ENCODE measurements at places on chromosomes 16 and 17.

DNA sequence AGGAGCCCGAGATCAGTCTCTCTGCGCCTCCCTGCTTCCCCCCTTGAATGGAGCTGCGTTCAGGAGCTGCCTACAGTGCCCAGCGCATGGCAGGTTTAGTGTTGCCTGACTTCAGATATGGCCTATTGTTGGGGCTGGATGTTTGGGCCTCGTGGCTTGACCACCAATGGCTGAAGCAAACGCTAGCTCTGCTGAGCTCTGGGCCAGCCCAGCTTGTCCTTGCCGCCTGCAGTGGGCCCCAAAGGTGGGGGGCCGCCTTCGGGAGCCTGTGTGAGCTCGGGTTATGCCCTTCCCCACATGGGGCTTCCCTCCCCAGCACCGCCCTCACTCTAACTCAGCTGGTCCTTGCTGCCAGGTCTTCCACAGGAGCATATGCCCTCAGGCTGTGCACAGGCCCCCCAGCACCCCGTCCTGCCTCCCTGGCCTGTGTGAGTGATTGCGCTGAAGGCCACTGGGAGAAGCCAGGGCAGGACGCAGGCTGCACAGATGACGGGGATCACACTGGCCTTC is 2.0 kb upstream of the METTL26 start:
- no peak for DNase-seq

DNA sequence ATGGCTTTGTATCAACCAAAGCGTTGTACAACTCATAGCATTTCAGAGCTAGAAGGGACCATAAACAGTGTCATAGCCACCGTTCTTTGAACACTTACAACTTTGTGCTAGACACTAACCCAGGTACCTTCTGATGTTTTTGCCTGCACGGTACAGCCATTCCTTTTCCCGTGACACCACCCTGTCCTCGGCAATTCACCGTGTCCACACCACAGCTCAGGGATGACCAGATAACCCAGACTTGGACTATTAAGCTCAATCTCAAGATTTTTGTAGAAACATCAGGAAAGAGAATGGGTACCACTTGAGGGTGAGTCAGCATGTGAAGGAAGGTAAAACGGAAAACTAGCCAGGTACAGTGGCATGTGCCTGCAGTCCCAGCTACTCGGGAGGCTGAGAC is 9.8 kb upstream of the CBFB start:
- no peak for DNase-seq

DNA sequence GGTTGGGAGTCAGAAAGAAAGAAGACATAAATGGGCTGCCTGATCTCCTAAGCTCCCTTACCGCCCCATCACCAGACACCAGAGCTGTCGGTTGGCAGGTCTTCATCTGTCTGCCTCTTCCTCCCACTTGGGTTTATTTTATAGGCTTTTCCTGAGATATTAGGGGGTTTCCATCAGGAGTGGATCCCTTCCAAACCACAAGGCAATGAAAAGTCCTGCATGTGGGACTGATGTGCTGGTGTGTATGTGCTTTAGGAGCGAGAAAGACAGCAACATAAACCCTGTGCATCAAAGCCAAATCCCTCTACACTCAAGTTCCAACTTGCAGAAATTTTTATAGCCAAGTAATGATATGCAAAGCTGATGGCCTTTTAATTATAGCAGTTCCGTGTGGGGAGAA is 389.5 kb downstream of the SLC39A11 start:
- DNase-seq = peak; percentile 44

DNA sequence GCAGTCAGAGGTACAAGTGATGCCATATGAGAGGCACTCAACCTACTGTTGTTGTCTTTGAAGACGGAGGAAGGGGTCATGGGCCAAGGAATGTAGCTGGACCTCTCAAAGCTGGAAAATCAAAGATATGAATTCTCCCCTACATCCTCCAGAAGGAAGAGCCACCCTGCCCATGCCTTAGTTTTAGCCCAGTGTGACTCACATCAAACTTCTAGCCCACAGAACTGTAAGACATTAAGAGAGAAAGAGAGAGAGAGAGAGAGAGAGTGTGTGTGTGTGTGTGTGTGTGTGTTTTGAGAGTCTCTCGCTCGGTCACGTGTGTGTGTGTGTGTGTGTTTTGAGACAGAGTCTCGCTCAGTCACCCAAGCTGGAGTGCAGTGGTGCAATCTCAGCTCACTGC is 87.1 kb downstream of the STX8 start:
- DNase-seq = peak; percentile 54

GRCh38 chr16:47016700-47017133 is 43.2 kb upstream of the DNAJA2 start:
- no peak for DNase-seq

DNA sequence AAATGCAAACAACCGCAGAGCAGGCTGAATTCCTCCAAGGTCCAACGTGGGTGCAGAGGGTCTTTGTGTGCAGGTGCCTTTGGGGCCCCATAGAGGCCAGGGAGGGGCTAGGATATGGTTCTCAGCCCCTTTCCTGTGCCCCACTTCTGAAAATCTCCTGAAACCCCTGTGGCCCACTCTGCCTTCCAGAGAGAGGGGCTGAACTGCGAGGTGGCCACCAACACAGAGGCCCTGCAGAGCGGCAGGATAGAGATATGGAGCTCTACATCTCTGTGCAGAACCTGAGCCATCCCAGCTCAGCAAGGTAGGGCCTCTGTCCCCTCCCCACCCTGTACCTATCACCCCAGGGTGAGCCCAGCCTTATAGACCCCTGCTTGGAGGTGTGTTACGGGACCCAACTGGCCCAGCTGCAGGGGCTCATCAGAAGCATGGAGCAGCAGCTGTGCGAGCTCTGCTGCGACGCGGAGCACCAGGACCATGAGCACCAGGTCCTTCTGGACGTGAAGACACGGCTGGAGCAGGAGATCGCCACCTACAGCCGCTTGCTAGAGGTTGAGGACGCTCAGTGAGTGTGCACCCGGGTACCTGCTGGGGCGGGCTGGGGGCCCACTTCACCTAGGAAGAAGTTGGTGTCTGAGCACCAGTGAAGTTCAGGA is 5.5 kb downstream of the USP6 start:
- no peak for DNase-seq

DNA sequence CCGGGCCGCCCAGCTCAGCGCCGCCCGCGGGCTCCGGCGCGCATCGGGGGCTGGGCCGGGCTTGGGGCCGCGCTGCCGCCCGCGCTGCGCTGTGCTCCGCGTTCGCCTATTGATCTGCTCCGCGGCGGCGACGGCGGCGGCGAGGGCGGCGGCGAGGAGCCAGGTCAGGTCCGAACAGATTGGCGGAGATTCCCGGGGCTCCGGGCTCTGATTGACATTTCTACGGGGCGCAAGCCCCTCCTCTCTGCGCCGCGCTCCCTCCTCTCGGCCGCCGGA is 559 bp downstream of the IRX3 start:
- DNase-seq = no peak

GRCh38 chr16:79618692-79619050 is 18.1 kb upstream of the MAF start:
- DNase-seq = peak; percentile 20

DNA sequence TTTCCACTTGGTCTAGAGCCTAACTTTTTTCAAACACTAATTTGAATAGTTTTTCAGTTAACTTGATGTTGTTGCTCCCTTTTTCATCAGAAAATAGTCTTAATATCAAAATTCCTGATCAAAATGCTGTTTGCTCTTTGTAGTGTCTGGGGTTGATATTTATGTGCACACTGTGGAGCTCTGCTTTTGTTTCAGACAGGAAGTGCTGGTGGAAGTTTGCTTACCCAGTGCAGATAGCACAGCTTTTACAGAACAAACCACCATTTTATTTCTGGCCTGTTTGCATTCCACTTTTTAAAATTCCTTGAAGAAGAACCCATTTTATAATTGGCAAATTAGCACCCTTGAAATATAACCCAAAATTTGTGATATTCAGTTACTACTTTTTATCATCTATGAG is 125.4 kb downstream of the MRTFB start:
- peak; percentile 24 for DNase-seq

GRCh38 chr16:66097751-66098150 is 268.7 kb upstream of the CDH5 start:
- DNase-seq = peak; percentile 47

DNA sequence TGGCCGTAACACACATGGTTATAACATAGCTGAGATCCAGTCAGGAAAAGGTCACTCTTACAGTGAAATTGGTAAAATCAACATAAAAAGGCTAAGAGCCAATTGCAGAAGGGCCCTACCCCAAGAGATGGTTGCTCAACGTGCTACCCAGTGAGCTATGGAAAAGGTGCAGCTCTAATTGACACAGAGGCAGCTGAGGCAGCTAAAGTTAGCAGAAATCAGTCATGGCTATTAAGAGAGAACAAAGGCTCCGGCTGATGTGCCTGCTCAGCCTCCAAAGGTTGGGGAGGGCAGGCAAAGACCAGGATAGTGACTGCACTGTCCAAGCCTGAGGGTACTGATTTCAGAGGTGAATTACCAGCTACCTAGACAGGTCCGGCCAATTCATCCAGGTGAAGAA is 76.5 kb upstream of the ATP2A3 start:
- no peak for DNase-seq

GRCh38 chr17:42531455-42532354 is 4.3 kb upstream of the NAGLU start:
- peak; percentile 45 for DNase-seq

DNA sequence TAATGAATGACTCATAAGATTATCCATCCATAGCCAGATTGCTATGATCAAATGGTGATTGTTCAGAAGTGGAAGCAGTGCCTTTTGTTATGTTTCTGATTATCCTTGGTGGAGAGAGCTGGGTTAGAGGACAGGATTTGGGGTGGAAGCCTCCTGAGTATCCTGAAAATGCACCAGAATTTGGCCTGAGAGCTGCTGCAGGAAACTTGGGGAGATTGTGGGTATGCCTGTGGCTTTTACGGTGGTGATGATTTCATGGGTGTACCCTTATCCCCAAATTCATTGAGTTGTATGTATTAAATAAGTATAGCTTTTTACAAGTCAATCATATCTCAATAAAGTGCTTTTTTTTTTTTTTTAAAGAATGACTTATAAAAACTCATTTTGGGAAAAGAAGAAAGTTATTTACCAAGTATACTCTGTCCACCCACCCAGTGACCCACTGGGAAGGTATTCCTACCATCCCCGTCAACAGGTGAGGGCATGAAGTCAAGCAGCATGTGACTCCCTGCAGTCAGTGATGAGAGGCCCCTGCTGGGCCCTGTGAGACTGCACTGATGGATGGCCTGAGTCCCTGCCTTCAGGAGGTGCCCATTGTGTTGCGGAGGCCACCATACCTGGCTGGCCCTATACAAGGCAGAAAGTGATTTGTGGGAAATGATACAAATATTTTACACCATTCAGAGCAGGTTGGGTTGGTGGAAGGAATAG is 28.4 kb downstream of the NKD1 start:
- no peak for DNase-seq

DNA sequence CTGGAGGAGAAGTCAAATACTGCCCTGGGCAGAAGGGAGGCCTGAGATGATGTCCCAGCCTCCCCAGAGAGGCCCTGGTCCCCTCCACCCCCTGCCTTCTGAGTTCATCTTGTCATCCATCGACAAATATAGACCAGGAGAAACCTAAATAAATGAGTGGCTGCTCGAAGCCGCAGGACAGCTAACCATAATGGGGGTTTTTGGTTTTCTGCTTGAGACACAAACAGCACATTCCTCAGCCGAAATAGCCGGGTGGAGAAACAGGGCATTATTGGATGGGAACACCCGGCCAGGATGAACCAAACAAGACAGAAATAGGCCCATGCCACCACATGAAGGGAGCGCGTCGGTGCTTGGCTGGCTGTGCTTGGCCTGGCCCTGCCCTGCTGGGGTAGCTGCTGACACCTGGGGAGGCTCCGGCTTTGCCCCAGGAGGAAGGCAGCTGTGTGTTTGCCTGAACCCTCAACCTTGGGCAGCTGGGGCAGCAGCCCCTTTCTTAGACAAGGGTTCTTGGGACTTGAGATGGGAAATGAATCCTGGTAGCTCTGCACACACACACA is 188.1 kb downstream of the IRX5 start:
- DNase-seq = no peak

GRCh38 chr16:55325080-55325447 is 1.1 kb downstream of the IRX6 start:
- DNase-seq = no peak

DNA sequence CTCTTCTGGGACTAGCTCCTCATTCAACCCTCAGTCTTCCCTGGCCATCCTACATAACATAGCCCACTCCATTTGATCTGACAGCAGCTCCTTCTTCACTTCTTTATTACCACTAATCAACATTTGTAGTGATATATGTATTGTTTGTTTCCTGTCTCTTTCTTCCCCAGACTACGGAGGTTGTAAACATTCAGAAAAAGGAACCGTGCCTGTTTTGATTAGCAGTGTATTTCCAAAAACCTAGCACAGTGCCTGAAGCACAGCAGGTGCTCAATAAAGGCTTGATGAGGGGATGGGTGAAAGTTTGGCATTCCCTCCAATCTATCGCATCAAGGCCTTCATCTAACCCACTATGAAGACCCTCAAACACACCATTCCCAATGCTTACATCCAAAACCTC is 150.8 kb downstream of the XYLT1 start:
- DNase-seq = no peak

- DNase-seq = no peak
Measured at GRCh38 chr16:3548445-3548844, 28.8 kb downstream of the NLRC3 start.

GRCh38 chr17:9969301-9969935 is 64.3 kb upstream of the RCVRN start:
- no peak for DNase-seq

DNA sequence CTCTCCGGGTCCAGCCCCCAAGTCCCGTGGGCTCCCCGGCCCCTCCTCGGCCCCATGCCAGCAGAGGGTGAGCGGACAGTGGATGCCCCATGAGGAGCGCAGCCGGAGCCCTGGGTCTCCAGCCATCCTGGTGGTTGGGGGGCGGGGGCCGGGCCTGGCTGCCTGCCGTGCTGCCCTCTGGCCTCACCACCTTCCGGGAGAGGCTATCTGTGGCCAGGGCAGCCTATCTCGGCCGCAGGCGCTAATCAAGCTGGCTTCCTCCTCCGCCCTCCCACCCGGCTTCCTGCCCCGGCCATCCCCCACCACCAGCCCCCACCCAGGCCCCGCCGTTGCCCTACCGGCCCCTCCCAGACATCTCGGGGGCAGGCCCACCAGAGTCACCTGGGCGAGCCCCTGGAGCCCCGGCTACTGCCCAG is 46.8 kb downstream of the ZFPM1 start:
- no peak for DNase-seq

DNA sequence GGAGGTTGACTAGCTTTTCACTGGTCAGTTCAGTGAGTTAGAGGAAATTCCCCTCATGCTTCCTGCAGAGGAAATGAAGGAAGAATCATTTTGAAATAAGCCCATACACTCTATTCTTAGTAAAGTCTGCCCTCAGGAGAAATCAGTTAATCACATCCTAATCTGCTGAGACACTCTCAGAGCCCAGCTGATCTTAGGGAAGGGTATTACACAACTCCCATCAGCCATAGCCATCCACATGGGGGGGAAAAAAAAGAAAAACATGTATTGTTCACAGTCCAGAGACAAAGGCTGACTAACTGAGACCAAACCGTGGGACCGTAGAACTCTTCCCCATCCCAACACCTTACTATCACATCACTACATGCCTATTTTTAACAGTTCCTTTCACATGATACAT is 722.3 kb downstream of the CDH8 start:
- DNase-seq = no peak

DNA sequence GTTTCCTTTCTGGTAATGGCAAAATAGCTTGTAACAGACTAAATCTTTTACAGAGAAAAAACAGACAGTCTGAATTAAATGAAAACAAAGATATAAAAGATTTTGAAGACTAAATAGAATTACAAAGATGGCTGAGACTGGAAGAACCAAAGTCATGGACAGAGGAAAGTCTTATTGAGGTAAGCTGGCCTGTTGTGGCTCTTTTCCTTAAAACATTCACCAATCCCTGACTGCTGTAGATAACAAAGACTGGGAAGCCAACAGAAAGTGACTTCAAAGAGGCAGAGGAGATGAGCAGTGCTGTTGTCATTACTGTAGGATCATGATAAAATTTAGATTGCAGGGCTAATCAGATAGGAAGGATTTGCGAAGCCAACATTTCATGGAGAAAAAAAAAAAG is 517.0 kb downstream of the KIF2B start:
- DNase-seq = no peak

Measured in fibroblast of lung (primary cell).